Activated CD4-positive, alpha-beta T cell treated with anti-CD3 and anti-CD28 coated beads, Interleukin-2, amount 10 ng/mL, durations not matched to agents 24 days and 14 days (primary cell): ENCODE measurements at places on chromosomes 5 and 9. TPM values are rescaled to one million over a fixed set of nuclear protein-coding genes. Genes with fewer than 3 reads are reported as not detected.

Gene SHOC1
- not detected in 2 replicates for total RNA-seq

Gene KLF9
- total RNA-seq: 16.3 and 16.5 TPM in 2 replicates

Gene ORM2
- total RNA-seq: not detected in 2 replicates

DNA sequence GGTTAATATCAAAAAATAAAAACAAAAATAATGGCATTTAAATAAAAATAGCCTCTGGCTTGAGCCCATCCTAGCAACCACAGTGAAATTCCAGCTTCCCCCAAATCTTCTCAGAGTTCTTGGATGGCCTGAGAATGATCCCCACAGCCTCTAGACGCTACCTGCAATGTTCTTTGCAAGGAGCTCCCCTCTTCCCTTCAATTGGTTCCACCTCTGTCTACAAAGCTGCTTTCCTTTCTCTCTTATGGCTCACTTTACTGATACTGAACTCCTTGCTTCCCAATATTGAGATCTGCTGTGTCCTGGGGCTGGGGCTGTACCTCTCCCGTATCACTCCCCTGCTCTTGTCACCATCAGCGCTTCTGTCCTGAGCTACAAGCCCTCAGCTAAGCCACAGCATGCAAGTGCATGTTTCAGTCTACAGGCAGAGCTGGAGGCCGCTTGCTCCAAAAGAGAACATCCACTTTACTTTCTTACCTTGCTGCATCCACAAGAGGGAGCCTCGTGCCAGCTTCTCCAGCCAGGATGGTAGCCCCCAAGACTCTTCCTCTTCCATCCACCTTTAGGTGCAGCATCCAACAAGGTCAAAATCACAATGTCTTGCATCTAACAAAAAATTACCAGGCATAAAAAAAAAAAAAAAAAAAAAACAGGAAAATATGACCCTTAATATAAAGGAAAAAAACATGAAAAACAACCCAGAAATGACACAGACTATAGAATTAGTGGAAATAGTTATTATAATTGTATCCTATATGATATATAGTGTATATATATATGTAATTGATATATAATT, 57.4 kb upstream of the PRSS3 start:
- H3K4me1 ChIP-seq: no peaks in the 10 kb centered on the region
- DNase-seq: peak; percentile 69
- H3K4me3 ChIP-seq: no peak overlapping the region
- no peaks in the 10 kb centered on the region for H3K36me3 ChIP-seq
- H3K27me3 ChIP-seq: peaks cover 38% of the 10 kb centered on the region
- H3K27ac ChIP-seq: no peak overlapping the region
